Activated CD4-positive, alpha-beta T cell treated with anti-CD3 and anti-CD28 coated beads for 1 hour (primary cell): ENCODE measurements at places on chromosomes 4 and X.

- DNase-seq, result no peak
These were observed 77.4 kb upstream of the PRSS48 start for GRCh38 chr4:151199319-151200190.

GRCh38 chr4:40995850-40996249 lies 218.5 kb downstream of the APBB2 start:
- no peak for DNase-seq

- no peak for DNase-seq
These were observed 149.0 kb downstream of the POU4F2 start for GRCh38 chr4:146787731-146788130.

DNA sequence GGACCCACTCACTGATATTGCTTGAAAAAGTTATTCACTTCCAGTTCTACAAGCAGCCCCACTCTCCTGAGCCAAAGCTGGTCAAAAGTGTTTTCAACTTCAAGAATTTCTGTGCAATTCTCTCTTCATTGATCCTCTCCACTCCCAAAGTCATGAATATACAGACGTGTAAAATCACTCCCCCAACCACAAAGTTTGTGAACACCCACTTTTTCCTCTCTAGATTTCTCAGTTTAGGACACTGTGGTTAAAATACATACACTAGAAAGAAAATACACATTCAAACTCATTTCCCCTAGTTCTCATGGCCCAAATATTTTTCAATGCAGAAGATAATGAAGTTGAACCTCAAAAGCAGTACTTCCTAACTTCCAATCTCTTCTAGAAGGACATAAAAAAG lies 116.3 kb downstream of the MSN start:
- no peak for DNase-seq

- DNase-seq, result no peak
These were observed 287.4 kb downstream of the CHIC1 start for GRCh38 chrX:73850124-73851013.

DNA sequence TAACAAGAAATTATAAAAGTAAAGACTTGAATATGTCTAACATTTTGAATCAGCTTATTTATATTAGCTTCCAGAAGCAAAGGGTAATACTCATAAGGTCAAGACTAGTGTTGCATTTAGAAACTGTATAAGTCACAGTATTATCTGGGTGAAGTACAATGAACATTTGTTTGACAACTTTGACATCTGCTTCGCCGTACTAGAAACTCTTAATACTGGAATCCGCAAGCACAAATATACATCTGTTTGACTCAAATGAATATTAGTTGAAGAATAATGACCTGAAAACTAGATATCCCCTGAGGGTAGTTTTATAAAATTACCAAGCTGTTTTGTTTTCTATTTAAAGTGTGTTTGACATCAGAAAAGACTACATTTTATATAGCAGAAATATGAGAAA lies 135.4 kb upstream of the ATOH1 start:
- no peak for DNase-seq

GRCh38 chr4:76717431-76717830 lies 180.5 kb downstream of the SOWAHB start:
- DNase-seq, result no peak

- no peak for DNase-seq
These were observed 70.2 kb upstream of the NOCT start for GRCh38 chr4:138945401-138945800.

DNA sequence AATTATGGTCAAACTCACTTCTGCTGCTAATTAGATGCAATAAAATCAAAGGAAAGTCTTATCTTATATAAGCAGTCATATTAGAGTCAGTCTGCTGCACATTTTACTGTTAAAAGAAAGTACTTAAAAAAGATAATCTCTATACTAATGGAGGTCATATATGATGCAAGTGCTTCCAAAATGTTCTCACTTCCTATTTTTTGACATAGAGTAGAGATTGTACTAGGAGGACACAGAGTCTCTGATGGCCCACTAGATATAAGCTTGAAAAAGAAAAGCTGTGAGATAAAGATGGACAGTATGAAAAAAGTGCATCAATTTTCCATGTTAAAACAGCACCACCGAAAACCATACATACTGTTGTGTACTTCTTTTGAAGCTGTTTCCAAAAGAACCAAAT lies 196.9 kb downstream of the KLHL13 start:
- DNase-seq, result no peak

DNA sequence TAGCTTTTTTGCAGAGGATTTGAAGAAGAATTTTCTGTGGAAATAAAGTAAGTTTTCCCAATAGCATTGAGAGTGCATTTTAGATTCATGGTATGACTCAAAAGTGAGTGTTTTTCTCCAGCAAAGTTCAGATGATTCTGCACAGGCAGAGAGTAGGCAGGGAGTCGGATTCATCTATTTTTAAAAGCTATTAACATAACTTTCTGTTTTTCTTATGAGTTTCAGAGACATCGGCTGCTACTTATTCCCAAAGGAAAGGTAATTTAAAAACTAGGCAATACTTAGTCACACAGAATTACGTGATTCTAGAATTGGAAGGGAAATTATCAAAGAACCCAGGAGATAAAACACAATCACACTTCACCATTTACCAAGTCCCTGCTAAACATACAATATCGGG lies 4.4 kb downstream of the CCDC110 start:
- no peak for DNase-seq

DNA sequence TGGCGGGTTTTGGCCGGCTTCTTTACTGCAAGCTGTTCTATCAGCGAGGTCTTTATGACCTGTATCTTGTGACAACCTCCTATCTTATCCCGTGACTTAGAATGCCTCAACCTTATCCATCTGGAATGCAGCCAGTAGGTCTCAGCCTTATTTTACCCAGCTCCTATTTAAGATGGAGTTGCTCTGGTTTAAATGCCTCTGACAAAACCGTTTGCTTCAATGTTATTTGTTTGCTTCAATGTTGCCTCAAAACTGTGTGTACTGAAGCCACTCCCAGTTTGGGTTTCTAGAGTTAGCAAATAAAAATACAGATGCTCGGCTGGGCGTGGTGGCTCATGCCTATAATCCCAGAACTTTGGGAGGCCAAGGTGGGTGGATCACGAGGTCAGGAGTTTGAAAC lies 51.6 kb downstream of the ZNF518B start:
- no peak for DNase-seq

GRCh38 chr4:101790521-101791181 lies at the start of gene BANK1:
TSS of gene BANK1 (plus strand) at chr4:101790730. CDS start at chr4:101790881, 151 bp downstream.
- DNase-seq, result peak; percentile 13

GRCh38 chrX:144840616-144841015 lies 406.7 kb upstream of the SPANXN1 start:
- no peak for DNase-seq
